ENCODE measurements at places on chromosomes 3 and 15.

DNA sequence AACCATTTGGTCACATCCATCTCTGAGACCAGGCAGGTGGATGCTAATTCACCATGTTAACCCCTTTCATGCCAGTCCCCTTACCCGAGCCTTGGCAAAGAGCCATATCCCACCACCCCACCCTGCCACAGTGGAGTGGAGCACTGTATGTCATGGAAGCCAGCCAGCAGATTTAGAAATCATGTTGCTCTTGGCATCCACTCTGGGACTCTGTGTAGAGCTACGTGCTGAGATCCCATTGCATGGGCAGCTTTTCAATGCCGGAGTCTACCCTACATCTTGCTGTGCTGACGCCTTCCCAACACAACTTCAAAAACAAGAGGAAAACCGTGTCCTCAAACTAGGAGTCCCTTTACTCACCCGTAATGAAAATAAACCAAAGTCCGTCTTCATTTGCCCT, 131.0 kb downstream of the NTRK3 start:
- no peak for DNase-seq

GRCh38 chr3:117743993-117744392, 1034.4 kb downstream of the TUSC7 start:
- no peak for DNase-seq

GRCh38 chr3:186025161-186025560, 83.7 kb downstream of the ETV5 start:
- DNase-seq = peak; percentile 50

GRCh38 chr3:157667493-157667892, 164.3 kb upstream of the VEPH1 start:
- DNase-seq = no peak

- no peak for DNase-seq
These were observed 368.9 kb upstream of the ONECUT1 start for GRCh38 chr15:53158995-53159394.

- DNase-seq = no peak
These were observed 13.0 kb upstream of the CTXND1 start for GRCh38 chr15:80265021-80265420.

- peak; percentile 53 for DNase-seq
These were observed 1.8 kb upstream of the PLXND1 start for GRCh38 chr3:129608087-129608935.

GRCh38 chr3:143362115-143362991, 242.8 kb downstream of the CHST2 start:
- no peak for DNase-seq

- no peak for DNase-seq
These were observed 33.4 kb downstream of the APBA2 start for GRCh38 chr15:28919201-28919635.

DNA sequence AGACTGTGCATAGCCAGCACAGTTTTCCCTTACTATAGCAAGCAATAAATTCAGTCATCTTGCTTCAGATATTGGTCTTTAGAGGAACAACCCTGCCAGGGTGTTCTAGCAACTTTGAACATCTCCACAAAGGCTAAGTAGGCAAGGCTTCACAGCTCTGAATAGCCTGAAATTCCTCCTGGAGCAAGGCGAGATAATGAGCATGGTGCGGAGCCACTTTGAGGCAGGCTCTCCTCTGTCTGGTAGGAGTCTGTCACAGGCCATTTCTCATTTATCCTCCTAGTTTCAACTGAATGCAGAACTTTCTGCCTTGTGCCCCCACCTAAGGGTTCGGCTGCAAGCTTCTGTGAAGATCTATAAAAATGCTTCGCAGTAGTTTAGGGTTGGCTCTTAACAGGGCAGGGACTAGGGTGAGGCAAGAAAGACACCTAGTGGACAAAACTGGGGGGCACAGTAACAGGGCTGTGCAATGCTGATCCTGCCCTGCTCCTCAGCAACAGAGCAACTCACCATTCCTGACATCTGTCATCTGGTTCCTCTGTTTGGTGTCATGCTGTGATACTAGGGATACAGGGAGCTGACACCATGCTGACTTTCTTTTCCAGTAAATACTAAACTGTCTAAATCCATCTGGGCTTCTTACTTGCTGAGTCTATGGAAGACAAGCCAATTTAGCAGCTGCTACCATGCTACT, 16.6 kb upstream of the EHHADH start:
- no peak for DNase-seq

DNA sequence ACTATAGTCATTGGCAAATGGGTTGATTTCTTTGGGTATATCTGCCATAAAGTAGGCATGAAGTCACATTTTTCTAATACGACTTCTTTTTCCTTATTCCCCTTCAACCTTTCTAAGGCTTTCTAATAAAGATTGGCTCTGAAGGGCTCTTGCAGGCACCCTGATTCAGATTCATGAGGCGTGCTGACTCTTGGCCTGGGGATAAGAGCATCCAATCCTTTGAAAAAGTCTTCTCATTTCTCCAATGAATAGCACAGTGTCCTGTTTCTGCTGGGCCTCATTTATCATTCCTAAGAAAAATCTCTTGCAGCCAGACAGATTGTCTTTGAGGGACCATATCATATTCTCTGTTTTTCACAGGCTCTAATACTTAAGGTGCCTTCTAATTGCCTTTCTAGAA, 32.3 kb upstream of the BNIP2 start:
- DNase-seq = no peak

GRCh38 chr3:143479727-143480126, 360.2 kb downstream of the CHST2 start:
- DNase-seq = no peak

- DNase-seq = no peak
These were observed 119.4 kb upstream of the UBE2E2 start for GRCh38 chr3:23083701-23084100.

DNA sequence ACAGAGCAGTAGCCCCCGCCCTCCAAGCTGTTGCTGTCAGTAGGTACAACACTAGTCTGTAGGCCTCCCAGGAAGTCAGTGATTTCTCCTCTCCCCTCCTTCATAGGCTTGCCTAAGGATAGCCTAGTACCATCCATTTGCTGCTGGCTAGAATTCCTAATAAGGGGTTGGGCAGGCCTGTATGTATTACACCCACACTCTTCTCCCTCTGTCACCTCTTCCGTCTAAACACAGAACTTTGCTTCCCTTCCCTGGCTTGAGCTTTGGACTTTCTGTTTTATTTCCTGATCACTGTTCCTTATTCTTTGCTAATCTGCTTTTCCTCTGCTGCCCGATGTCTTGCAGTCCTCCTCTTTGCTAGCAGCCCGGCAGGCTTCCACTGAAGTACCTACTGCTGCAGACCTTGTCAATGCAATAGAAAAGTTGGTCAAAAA, 93.4 kb upstream of the UMPS start:
- DNase-seq = no peak

- DNase-seq = no peak
These were observed 219.4 kb upstream of the THBS1 start for GRCh38 chr15:39361497-39361896.

GRCh38 chr3:52435246-52436101, 9.4 kb downstream of the SEMA3G start:
- no peak for DNase-seq

- DNase-seq = no peak
These were observed 7.5 kb upstream of the PLS1 start for GRCh38 chr3:142588703-142589102.

DNA sequence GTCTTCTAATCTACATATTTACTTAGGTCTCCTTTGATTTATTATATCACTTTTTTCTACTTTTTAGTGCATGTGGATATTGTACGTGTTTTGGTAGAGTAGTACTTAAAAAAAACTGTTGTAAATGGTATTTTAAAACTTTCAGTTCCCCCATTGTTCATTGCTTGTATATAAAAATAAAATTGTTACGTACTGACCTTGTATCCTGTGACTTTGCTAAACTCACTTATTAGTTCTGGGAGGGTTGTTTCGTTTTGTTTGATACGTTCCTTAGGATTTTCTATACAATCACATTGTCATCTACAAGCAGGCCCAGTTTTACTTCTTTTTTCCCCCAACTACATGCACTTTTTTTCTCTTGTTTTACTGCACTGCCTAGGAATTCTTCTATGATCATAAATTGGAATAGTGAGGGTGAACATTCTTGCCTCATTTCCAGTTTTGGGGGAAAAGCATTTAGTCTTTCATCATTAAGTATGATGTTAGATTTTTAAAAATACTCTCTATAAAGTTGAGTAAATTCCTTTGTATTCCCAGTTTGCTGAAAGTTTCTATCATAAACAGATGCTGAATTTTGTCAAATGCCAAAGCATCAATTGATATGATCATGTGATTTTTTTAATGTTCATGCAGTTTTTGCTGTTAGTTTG, 33.5 kb upstream of the ACKR4 start:
- DNase-seq = peak; percentile 39

Measured in fibroblast of skin of left quadriceps (primary cell).